ENCODE measurements at places on chromosomes 11 and 22.

- peak; percentile 89 for DNase-seq
These were observed 246.0 kb upstream of the TENM4 start for GRCh38 chr11:79686703-79687419.

DNA sequence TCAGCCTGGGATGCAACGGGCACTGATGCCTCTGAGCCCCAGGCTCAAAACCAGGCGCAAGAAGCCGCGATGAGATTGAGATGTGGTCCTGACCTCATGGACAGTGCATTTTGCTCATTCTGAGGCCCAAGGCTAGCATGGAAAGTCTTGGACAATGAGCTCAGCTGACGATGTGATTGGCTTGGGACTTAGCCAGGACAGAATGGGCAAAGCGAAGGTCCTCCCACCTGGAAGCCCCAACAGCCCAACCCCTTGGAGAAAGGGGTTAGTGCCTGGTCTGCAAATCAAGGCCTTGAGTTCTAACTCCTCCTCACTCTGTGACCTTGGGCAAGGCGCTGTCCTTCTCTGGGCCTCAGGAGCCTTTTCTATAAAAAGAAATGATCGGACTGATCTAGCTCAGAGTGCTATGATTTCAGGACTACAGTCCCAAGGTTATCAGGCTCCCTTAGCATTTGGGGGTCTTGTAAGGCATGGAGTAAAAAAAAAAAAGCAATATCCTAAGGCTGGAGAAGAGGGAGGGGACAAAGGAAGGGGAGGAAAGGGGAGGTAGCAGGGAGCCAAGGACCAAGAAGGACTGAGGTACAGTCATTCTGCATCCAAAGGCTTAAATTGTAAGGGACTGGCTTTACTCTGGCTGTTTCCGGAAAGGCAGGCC lies 2.7 kb downstream of the SLC43A3 start:
- DNase-seq: no peak

DNA sequence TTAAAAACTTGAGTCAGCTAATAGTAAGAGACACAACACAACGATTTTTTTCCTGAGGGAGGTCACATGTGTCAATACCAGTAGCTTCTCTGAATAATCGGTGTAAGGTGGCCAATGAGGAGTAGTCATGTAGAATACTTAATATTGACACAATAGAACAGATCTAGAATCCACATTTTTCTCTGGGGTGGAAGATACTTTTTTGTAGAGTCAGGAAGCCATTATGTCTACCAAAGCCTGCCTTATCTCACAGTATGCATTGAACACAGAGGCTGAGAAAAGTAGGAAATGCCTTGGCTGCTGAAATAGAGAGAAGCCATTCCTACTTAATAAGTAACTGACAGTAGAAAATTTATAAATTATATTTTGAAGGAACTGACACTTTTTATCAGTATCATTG lies 725.0 kb downstream of the METTL15 start:
- DNase-seq: no peak

DNA sequence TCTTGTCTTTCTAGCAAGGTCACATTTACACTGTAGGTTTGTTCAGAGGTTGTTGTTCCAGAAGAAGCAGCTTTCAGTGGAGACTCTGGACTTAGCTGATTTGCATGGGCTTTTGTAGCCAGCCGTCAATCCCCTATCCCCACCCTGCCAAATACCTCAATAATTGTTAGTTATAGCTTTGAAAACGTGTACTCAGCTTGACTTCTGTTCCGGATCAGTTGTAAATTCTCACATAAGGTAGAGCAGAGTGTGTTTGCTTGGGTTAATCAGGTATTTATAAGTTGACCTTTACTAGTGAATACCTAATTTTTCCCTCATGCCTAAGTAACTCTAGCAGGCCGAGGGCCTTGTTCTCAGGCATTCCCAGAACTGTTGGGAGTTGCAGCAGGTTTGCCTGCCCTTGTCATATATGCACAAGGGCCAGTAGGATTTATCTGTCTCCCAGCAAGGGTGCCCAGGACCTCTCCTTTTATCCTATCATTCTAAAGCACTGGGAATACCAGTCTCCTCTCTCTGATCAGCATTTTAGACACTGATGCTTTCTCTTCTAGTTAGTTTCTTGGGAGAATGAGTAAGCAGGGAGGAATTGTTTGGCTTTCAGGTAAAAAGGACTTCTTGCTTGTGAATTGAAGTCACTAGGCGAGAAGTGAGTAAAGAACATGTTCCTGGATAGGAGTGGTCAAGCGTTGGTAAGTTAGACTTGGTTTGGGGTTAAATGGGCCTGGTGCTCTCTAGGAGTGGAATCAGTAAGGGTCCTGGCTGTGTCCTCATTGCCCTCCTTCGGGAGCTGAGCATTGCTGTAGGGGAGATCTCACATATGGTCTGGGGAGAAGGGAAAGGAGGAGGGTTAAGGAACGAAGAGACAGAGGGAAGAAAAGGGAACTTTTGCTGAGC lies 22.1 kb downstream of the STIM1 start:
- no peak for DNase-seq

- DNase-seq: no peak
These were observed 437.4 kb downstream of the JRKL start for GRCh38 chr11:96827164-96827563.

- DNase-seq: no peak
These were observed 80.2 kb downstream of the DSCAML1 start for GRCh38 chr11:117716521-117717440.

All from LNCaP clone FGC (cell line).